ENCODE measurements at places on chromosomes 5 and 9.

GRCh38 chr5:17252543-17252942, 35.1 kb downstream of the BASP1 start:
- no peak for DNase-seq

DNA sequence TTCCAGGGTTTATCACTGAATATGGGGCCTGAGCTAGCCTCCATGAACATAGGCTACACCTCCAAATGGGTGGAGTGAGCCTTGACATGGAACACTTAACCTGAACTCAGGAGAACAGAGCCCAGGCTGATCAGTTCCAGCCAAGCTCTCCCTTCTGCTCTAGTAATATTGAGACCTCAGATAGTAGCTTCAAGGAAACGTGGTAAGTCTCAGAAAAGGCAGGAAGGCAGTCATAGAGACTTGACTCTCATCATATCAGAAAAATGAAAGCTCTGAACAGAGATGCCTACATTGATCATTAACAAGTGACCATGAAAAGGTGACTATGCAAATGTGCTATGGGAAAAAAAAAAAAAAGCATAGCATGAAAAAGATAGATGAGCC, 40.5 kb upstream of the MYO10 start:
- DNase-seq = no peak

- no peak for DNase-seq
Observed at GRCh38 chr5:68316469-68316868, 100.9 kb downstream of the PIK3R1 start.

GRCh38 chr5:170183816-170184687, 48.7 kb upstream of the C5orf58 start:
- no peak for DNase-seq

DNA sequence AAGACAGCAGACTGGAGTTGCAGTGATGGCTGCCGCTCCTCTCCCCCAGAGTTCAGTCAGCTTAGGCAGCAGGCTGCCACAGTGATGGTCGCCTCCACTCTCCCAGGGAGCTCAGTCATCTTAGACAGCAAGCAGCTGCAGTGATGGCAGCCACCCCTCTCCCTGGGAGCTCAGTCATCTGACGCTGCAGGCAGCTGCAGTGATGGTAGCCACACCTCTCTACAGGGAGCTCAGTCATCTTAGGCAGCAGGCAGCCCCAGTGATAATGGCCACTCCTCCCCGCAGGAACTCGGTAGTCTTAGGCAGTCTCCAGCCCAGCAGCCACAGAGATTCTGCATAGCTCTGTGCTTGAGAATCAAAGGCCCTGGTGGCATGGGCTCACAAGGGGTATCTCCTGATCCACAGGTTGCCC, 582.7 kb downstream of the DTWD2 start:
- no peak for DNase-seq

DNA sequence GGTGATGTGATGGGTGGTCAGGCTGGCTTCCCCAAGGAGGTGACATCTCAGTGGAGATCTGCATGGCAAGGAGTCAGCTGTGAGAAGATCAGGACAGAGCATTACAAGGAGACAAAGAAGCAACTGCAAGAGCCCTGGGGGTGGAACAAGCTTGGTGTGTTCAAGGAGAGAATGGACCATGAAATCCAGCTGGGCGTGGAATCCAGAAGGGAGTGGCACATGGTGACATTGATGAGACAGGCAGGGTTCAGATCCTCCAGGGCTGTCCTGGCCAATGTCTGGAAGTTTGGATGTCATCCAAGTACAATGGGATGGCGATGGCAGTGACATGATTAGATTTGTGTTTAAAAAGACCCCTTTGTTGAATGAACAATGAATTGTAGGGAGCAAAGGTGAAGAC, 175.6 kb downstream of the MACROH2A1 start:
- no peak for DNase-seq

GRCh38 chr5:77319117-77319804, 108.8 kb downstream of the PDE8B start:
- DNase-seq = no peak

GRCh38 chr9:114634387-114634786, 23.2 kb downstream of the TEX53 start:
- no peak for DNase-seq

DNA sequence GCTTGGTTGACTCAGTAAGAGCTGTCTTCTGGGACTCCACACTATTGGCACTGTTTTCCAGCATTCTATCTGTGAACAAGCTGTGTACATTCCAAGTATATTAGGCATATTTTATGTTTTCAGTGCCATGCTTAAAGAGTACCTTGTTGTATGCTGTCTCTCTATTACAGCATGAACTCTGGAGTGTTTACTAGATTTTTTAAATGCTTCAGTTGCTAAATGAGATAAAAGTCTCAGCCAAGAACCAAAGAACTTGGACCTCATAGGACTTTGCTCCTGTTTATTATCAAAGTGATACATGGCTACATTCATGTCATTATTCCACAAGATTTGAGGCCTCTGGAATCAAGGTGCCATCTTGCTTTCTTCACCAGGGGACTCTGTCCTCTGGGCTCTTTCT, 167.2 kb downstream of the C9orf152 start:
- no peak for DNase-seq
